ENCODE measurements at places on chromosomes 12 and 14.

GRCh38 chr14:71491931-71492330 is 440.3 kb upstream of the RGS6 start:
- no peak for DNase-seq

DNA sequence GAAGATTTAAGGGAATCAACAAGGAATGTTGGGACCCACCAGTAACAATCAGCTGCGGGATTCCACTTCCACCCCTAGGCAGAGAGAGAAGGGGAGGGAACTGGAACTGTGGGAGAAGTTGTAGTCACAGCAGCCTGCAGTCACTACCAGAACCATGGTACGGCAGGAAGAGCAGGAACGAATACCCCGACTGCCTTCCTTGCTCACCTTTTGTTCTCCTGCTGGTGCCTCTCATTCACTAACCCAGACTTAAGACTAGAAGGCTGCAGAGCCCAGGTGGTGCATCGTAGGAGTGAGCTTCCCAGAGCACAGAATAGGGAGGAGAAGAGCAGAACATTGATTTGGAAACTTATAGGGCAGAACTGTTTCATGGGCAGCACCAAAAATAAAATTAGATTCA is 154.2 kb downstream of the DYRK2 start:
- DNase-seq: no peak

GRCh38 chr14:85519661-85520305 is 10.2 kb upstream of the FLRT2 start:
- no peak for DNase-seq

DNA sequence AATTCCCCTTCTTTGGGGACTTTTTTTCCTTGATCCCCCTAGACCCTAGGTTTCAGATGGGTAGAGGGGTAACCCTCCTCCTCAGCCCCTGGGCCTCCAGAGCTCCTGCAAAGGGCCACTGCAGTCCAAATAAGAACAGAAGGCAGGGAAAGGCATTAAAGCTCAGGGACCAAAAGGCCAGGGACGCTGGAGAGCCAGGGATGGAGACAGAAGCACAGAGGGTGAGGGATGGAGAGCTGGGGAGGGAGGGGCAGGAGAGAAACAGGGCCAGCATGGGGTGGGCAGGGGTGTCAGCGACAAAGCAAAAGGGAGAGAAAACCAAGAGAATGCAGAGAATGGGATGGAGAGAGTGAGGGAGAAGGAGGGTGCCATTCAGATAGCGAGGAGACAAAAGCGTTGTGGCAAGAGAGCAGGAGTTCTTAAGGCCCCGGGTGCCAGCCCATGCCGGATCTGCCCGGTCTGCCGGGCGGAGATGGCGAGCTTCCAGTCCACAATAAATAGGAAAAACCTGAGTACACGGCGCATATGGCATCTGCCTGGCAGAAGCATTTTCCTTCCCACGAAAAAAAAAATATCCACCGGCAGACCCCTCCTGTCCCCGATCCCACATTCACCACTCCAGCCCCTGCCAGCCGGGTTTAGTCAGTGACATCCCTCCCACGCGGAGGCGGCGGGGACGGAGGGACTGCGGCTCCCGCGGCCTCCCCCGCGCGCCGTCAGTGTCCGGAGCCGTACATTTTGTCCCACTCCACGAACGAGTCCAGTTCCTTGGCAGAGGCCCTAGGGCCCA is 28.6 kb downstream of the FIGNL2 start:
- no peak for DNase-seq

DNA sequence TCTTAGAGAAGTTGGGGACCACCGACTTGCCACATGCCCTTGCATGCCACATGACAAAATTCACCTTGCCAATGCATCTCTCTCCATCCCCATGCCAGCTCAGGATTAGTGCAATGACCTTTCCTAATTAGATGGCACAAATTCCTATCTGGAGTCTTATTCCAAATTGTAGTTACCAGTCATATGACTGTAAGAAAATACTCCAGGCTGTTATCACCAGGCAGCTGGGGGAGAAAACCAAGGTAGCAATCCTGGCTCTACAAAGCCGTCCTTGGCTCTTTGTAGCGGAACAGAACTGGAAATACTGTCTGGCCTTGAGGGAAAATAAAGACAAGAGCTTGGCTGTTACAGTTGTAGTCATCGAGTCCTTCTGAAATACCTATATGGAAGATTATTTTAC is 208.5 kb upstream of the DIO2 start:
- DNase-seq: no peak

- no peak for DNase-seq
These were observed 53.8 kb downstream of the MIS18BP1 start for GRCh38 chr14:45199230-45199629.

DNA sequence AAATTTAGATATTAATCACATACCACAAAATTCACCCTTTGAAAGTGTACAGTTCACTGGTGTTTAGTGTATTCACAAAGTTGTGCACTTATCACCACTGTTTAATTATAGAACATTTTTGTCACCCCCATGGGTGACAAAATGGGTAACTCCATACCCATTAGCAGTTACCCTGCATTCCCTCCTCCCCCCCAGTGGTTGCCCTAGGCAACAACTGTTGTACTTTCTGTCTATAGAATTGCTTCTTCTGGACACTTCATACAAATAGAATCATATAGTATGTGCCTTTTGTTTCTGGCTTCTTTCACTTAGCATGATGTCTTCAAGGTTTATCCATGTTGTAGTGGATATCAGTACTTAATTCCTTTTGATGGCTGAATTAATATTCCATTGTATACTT is 52.7 kb downstream of the FBXO34 start:
- DNase-seq: no peak

- DNase-seq: no peak
These were observed 84.3 kb downstream of the ETNK1 start for GRCh38 chr12:22709292-22709691.

- no peak for DNase-seq
These were observed 36.9 kb upstream of the AP4S1 start for GRCh38 chr14:30988509-30988908.

GRCh38 chr14:97178781-97179180 is 381.6 kb downstream of the VRK1 start:
- DNase-seq: no peak

GRCh38 chr12:54650409-54650808 is 2.2 kb upstream of the DCD start:
- DNase-seq: no peak

- no peak for DNase-seq
These were observed 11.5 kb upstream of the CPM start for GRCh38 chr12:68944296-68945076.

DNA sequence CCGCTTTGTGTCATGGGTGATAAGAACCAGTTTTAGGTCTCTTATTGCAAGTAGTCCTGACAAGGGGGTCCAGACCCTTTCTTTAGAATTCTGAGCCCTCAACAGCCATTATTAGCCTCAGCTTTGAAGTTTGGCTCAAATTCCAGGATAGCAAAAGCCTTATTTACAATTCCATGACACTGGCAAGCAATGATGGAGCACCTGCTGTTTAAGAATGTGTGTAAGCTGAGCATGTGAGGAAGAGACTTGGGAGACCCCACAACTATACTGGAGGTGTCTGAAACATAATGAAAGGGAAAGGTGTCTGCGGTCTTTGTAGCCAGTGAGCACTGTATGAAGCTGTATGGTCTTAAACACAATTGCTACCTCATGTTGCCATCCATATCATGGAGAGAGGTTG is 119.8 kb downstream of the TBX5 start:
- no peak for DNase-seq

GRCh38 chr14:32627545-32628298 is 298.6 kb downstream of the AKAP6 start:
- no peak for DNase-seq

DNA sequence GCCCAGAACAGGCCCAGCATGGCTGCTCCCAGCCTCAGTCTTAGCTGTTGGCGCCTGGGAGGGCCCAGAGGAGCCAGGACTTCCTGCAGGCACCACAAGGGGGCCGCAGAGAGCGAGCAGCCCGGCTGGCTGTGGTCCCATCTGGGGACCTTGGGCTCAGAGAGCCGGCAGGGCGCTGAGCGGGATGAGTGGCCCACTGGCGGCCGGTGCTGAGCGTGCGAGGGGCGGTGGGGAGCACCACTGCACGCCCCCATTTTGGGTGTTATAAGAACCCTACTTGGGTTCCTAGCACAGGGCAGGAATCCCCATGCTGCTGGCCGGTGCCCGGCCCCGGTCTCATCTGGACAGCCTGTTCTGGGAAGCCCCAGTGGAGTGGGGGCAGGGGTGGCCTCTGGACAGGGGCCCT is 25.9 kb upstream of the CRIP2 start:
- DNase-seq: peak; percentile 74

DNA sequence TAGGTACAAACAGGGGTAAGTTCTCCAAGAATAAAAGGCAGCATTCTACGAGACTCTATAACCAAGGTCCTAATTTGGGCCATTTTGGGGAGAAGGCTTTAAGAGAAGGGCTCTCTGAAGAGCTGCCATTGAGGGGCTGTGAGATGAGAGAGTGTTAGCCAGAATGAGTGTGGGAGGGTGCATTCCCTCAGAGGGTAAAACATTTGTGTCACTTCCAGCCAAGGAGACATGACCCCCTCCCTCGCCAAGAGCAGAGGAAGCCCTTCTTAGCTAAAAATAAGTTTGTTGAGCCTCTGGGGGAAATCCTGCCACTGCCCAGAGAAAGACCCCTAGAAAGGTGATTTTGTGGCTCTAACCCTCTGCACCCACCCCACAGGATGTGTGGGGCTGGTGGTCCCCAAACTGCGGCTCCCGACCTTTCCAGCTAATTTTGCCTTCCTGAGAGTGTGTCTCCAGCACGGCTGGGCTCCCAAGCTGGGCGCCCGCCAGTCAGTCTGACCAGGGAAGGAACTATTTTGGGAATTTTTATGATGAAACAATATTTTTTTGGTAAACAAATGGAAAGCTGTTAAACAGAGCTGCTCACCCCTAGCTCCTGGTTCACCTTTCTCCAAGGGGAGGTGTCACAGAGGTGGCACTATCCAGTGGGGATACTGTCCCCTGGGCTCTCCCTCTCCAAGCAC is 65.9 kb upstream of the JDP2 start:
- no peak for DNase-seq

DNA sequence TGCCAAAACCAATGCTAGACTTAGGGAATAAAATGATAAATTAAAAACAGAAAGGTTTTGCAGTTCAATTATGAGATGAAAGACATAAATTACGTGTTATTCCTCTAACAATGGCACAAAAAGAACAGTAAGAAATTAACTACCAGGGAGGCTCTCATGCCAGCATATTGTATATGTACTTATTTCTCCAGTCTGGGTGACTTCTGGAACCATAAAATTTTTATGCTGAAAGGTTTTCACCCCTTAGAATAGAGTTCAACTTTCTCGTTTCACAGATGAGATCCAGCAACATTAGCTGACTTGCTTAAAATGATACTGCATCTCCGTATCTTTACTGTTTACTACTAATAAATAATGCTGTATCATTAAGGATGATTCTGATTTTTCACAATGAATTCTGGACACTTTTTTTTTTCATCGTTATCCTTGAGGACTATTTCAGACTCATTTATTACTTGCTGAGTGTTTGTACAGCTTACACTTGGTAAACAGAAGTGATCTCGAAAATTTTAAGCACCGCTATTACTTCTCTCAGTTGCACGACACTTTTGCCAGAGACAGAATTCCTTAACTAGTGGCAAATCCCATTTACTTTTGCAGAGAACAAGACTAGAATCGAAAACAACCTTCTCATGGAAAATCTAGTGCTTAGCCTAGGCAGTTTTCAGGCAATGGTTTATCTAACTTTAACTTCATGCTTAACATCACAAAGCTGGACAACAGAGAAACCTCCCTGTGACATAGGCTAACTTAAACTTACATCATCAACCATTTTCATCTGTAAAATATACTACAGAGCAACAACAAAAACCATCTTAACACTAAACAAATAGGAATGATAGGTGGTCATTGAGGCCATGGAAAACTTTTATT is 2.7 kb downstream of the RSRC2 start:
- no peak for DNase-seq

GRCh38 chr12:19288603-19289244 is 150.6 kb upstream of the AEBP2 start:
- DNase-seq: peak; percentile 16

DNA sequence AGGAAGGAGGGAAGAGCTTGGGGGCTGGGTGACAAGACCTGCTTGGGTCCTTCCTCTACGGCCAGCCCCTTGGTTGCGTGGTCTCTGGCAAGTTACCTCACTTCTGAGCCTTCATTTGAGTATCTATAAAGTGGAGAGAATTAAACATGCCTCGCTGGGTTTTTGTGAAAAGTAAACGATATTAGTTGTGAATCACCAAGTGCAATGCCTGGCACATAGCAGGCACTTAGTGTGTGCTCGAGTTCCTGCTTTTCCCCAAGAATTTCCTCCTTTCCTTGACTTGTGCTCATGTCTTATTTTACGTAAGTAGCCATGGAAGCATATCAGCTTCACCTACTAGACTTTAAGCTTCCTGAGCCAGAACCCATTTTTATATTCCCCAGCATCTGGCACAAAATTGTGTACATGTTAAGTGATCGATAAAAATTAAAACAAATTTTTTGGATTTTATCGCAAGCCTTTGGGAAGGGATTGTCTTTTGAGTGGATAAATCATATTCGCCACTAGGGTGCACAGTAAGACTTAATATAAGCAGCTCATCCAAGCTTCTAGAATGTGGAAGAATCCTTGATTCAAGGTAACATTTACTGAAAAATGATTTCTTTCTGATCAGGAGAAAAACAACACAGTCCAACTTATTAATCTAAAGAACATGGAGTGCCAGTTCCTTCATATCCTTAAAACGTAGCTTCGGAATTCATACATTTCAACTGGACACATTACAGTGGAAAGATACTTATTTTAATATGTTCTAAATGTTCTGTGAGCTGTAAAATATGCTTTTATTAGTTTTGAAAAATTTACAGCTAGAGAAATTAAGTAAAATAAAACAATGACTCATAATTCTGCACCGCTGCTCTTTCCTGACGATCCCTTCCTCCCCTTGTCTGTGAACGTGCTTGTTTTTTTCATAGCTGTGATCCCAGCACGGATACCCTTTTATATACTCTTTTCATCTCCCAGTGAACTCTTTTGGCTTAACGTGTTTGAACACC is 62.0 kb downstream of the SLC25A47 start:
- no peak for DNase-seq

DNA sequence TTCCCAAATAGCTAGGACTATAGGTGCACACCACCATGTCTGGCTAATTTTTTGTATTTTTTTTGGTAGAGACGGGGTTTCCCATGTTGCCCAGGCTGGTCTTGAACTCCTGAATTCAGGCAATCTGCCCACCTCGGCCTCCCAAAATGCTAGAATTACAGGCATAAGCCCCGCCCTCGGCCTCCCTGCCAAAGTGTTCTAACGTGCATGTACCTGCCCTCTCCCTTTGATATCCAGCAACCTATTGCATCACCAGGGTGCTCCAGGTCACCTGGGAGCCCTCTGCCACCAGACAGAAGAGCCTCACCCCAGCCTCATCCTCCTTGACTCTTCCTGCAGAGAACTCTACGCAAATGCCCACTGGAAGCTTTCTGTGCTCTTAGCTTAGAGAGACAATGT is 2.2 kb upstream of the EML1 start:
- DNase-seq: no peak

DNA sequence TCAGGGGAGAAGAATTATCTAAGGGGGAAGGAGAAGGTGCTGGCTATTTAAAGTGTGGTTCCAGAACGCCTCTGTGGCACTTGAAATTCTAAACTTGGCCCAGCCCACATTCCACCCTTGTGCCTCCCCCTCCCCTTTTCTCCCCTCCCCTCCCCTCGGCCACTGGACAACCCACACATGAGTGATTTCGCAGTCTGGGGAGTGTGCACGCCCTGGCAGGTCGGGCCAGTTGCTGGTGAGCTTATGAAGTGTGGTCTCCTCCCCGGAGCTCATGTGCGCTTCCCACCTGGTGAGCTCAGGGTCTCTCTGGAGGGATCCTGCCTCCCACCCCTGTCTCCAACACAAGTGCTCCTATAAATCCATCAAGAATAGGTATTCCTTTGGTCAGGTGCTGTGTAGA is at the start of gene SLC6A13:
TSS of gene SLC6A13 (minus strand) at position 20 of the 400 bp plus-strand sequence. CDS start 2,784 bp downstream, outside the sequence.
- DNase-seq: no peak
